ENCODE measurements at places on chromosomes 4 and X. TPM values are rescaled to one million over a fixed set of nuclear protein-coding genes. Genes with fewer than 3 reads are reported as not detected.
A peak's percentile ranks its signal among the peaks of the same experiment; 100 is the strongest.

- DNase-seq: no peak
Observed at GRCh38 chr4:100348473-100348872, 158.2 kb upstream of the DDIT4L start.

DNA sequence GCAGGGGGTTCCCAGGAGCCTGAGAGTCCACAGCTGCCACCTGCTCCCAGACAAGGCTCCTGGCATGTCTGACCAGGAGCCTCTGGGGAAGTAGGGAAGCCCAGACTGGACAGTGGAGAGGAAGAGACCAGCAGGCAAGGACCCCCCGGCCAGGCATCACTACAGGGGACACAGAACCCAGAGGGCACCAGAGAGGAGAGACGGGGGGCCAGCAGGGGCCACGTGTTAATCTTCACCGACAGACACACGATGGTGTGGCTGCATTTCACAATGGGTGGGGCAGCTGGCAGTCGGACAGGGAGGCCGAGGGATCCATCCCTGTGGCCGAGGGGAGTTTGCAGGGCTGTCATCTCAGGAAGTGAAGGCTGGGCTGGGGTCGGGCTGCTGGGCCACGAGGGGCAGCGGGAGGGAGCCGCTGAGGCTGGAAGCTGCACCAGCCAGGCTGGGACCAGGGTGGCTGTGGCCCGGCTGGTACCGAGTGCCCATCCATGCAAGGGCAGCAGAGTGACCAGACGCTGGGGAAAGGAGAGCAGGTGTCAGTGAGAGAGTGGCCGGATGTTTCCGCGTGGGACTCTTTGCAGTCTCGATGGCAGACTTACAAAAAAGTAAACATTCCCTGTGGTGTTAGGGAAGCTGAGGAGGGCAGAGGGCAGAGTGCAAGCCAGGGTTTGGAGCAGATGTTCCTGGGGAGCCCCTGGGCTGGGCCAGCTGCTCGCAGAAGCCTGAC, 4.7 kb downstream of the PDE6B start:
- no peak for DNase-seq

GRCh38 chrX:19840899-19841648, 46.3 kb downstream of the SH3KBP1 start:
- DNase-seq: peak; percentile 30

SH2D1A gene
- 32.7 TPM for total RNA-seq

DNA sequence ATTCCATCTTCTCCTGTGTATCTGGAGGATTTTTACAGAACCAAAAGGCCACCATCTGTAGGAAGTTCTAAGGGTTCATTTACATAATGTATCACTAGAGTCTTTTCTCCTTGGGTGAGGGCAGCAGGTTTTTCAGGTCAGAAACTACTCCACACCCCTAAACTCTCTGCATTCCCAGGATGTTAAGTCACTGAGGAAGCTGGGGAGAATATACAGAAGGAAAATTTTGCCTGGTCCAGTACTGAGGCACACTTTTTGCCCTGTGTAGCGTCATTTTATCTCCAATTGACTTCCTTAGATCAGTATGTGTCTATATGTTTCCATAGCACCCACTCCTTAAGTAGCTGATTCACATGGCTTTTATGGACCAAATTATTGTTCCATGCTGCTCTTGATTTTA, 17.0 kb downstream of the XKRX start:
- DNase-seq: no peak

- no peak for DNase-seq
Observed at GRCh38 chr4:146232131-146232722, 17.9 kb downstream of the REELD1 start.

DNA sequence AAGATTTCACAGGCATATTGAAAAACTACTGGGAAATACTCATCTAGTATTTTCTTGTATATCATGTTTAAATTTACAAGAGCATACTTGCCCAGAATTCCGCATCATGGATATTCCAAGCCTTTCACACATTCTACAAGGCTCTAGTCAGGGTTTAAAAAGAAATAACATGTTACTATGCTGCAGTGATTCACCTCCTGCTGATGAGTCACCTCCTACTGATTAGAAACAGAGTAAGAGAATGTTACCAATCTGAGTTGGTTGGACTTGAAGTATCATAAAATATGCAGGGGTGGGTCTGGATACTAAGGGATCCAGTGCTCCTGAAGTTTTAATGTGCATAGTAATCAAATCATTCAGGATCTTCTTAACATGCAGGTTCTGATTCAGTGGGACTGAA, 192.0 kb upstream of the ANK2 start:
- no peak for DNase-seq

DNA sequence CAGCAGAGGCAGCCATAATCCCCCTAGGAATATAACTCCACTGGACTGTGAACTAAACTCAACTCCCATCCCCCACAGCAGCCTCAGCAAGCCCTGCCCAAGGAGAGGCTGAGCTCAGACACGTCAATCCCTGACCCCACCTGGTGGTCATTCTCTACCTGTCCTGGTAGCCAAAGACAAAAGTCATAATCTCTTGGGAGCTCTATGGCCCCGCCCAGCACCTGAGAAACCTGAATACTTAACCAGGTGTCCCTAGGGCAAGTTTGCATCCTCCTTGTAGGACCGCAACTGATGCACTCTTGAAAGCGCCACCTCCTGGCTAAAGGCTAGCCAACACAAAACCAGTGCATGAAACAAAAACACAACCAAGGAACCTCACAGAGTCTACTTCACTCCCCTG, 18.4 kb downstream of the CT47B1 start:
- DNase-seq: no peak

- DNase-seq: no peak
Observed at GRCh38 chr4:139027776-139028175, 12.2 kb downstream of the NOCT start.
